Activated CD4-positive, CD25-positive, alpha-beta regulatory T cell (primary cell): ENCODE measurements at places on chromosomes 2 and 18.

GRCh38 chr2:227000123-227000522 is 163.9 kb downstream of the COL4A4 start:
- no peak for DNase-seq

GRCh38 chr2:30354621-30355020 is 92.4 kb upstream of the LCLAT1 start:
- no peak for DNase-seq

DNA sequence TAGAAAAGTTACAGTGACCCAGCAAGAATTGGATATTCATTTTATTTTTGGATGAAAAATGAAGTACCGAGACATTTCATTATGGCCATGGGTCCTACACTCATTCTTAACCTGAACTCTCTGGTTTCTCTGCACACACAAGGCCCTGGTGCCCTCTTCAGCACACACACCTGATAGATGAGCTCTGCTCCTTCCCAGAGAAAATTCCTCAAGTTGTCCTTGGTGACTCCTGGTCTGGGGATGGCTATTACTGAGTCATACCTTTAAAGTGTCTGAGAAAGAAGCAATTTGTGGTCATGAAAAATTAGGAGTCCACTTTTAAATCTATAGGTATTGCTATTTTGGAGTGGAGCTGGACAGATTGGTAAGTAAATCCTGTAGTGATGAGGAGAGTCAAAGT is 311.5 kb downstream of the CDH2 start:
- no peak for DNase-seq

- no peak for DNase-seq
Measured at GRCh38 chr2:117981810-117982209, 32.1 kb downstream of the CCDC93 start.

DNA sequence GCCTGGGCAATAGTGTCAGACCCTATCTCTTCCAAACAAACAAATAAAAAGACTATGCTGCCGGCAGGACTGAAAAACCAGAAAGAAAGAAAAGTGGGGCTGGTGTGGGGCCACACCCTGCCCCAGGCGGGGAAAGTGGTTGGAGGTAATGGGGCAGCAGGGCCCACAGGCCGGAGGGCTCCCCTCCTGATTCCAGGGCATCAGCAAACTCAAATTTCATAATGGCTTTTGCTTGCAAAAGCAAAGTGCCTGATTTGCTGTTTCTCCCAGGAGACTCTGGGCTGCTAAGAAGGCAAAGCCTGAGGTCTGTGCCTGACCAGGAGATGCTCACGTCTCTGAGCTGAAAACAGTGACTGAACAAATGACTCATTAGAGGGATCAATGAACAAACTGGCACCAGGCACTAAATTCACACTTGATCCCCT is 121.9 kb downstream of the HDAC4 start:
- DNase-seq = no peak

- DNase-seq = no peak
Measured at GRCh38 chr18:29174891-29175290, 998.0 kb upstream of the CDH2 start.

DNA sequence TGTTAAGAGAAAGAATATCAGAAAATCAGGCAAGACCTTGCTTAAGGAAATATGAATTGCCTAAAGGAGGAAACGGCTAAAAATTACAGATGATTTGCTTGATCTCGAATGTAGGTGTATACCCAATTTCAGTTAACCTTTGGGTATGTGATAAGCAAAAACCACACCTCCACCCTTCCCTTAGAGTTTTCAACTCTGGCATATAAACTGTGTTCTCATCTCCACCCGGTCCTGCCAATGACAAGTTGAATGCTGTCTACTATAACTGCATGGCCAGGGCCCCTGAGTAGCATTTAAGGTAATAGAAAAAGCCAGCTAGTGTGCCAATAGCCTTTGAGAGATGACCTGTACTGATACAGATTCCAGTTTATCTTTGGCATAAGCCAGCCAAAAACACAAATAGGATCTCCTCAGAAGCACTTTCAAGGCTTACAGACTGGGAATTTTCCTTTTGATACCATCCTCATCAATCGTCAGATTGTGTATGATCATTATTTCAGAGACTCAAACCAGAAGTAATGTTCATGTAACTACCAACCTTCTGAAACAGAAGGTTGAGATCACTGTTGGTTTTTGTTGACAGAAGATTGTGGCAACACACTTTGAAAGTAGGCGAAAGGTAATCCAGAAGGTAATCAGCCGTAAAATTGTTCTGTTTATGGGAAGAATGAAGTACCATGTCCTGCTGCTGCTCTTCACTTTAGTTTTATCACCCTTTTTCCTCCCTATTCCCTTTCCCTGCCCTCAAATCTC is 163.1 kb downstream of the GFPT1 start:
- no peak for DNase-seq

DNA sequence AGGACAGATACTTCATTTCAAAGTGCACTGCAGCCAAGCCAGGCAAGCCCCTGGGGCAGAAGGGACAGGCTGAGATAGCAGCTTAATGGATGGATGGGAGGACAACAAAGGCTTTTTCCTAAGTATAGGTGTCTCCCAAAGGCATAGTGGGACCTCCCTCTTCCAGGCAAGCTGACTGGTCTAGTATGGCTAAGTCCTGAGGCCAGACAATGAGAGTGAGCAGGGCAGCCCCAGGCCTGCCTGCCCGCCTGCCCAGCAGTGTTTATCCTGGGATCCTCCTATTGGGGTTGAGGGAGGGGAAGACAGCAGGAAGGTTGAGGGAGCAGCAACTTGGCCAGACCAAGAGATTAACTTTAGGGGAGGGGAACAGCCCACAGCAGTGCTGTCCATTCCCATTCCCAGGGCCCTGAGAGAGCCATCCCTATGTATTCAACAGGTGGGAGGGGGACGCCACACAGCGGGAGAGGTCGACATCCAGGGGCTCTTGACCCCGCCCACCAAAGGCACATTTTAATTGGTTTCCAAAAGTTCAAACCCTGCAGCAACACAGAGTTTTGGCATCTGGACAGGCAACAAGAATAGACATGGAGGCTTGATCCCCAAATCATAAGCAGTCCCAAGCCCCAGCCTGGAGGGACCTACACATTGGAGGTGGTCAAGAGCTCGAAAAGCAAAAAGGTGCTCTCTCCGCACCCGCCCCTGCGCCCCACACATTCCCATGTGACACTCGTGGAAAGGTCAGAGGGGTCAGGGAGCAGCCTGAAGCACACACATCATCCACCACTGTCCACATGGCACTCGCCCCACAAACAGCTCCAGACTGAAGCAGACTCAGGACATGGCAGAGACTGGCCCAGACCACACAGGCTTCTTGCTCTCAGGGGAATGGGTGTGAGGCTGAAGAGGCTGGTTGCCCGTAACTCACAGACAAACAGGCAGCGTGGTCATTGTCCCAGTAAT is 2.9 kb upstream of the SFXN5 start:
- no peak for DNase-seq

DNA sequence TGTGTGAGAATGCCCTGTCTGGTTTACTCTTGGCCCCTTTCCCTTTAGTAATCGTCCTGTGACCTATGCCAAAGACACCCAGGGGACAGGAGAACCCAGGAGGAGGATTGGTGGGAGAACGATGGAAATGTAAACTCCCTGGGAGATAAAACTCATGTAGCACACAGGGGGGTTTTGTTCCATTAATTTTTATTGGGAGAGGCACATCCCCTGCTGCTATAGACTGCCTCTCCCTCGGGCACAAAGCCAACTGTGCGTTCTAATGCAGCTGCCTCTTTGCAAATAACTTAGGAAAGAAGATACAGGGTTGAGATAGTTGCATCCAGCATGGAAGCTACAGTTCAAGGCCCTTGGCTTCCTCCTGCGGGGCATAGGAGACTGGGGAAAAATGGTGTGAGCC is 489.6 kb downstream of the SLC4A3 start:
- no peak for DNase-seq

DNA sequence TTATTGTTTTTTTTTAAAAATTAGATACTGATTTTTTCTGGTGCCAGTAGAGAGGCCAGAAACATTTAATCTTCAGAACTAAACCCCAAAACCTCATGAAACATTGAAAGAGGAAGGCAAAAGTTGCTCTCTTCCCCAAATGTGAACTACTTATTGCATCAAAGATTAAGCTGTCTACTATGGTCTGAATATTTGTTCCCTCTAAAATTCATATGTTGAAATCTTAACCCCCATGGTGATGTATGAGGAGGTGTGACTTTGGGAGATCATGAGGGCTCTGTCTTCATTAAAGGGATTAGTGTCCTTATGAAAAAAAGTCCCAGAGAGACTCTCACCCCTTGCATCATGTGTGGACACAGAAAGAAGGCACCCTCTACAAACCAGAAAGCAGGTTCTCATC is 28.2 kb upstream of the SLC8A1 start:
- no peak for DNase-seq
